Astrocyte (in vitro differentiated cells and primary cell): ENCODE measurements at places on chromosomes 3 and 15. TPM values are rescaled to one million over a fixed set of nuclear protein-coding genes. Genes with fewer than 3 reads are reported as not detected.
A peak's percentile ranks its signal among the peaks of the same experiment; 100 is the strongest.

Gene PTX3
- total RNA-seq = 3.0 and 4.7 TPM in 2 replicates

Gene CELF6
- total RNA-seq = 0.41 TPM in 1 of 2 replicates, not detected in the other

Gene MAP6D1
- 4.6 and 4.8 TPM in 2 replicates for total RNA-seq

Gene CAMKV
- 0.22 and 0.45 TPM in 2 replicates for total RNA-seq

Gene GRK7
- total RNA-seq = not detected in 2 replicates

Gene CHRNB4
- not detected in 2 replicates for total RNA-seq

Gene RAB5A
- 105 and 106 TPM in 2 replicates for total RNA-seq

Gene ECT2
- 14.9 and 16.4 TPM in 2 replicates for total RNA-seq

Gene PLA2G4D
- total RNA-seq = not detected in 2 replicates

Gene POLQ
- 0.82 and 1.3 TPM in 2 replicates for total RNA-seq

Gene KCNMB3
- total RNA-seq = 0.75 and 1.7 TPM in 2 replicates

Gene CHST14
- 25.7 and 26.4 TPM in 2 replicates for total RNA-seq

Gene CLRN1
- total RNA-seq = not detected in 2 replicates

Gene TXNRD3
- 7.6 and 11.1 TPM in 2 replicates for total RNA-seq

Gene PIAS1
- total RNA-seq = 30.2 and 32.0 TPM in 2 replicates

- DNase-seq = peak; percentile 5
Observed at GRCh38 chr3:122993124-122993978, 34.2 kb downstream of the SEMA5B start.

- DNase-seq = no peak
Observed at GRCh38 chr15:48323294-48323693, 7.9 kb upstream of the DUT start.

GRCh38 chr3:185330238-185330637, 32.7 kb upstream of the MAP3K13 start:
- no peak for DNase-seq

- DNase-seq = no peak
Observed at GRCh38 chr15:90432253-90432652, 44.2 kb downstream of the IQGAP1 start.

- no peak for DNase-seq
Observed at GRCh38 chr3:54538346-54538745, 389.5 kb downstream of the LRTM1 start.

GRCh38 chr15:37771465-37771864, 163.0 kb upstream of the TMCO5A start:
- peak; percentile 46 for DNase-seq

- no peak for DNase-seq
Observed at GRCh38 chr3:51657234-51657633, 13.8 kb upstream of the TEX264 start.

GRCh38 chr3:170337420-170337819, 20.1 kb upstream of the SKIL start:
- DNase-seq = no peak

GRCh38 chr15:92170897-92171296, 222.8 kb upstream of the ST8SIA2 start:
- DNase-seq = no peak

GRCh38 chr15:80580536-80581260, 114.4 kb upstream of the ABHD17C start:
- no peak for DNase-seq

GRCh38 chr3:172355836-172356235, 92.4 kb downstream of the GHSR start:
- peak; percentile 89 for DNase-seq

DNA sequence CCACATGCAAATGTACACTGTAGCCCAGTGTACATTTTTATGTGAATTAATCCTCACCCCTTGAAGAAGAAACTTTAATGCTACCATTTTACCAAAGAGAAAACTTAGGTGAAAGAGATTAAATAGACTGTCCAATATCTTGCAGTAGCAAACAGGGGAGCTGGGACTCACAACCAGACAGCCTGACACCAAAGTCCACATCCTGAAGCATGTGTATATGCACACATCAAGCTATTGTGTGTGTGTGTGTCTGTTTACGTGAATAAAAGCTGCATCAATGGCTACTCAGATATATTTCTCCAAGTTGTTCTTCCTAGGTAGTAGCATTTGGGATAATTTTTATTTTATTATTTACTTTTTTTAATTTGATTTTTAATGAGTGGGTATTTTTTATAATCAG, 6.7 kb downstream of the ANO10 start:
- DNase-seq = no peak

GRCh38 chr15:95653361-95653805, 677.1 kb upstream of the NR2F2 start:
- DNase-seq = no peak

DNA sequence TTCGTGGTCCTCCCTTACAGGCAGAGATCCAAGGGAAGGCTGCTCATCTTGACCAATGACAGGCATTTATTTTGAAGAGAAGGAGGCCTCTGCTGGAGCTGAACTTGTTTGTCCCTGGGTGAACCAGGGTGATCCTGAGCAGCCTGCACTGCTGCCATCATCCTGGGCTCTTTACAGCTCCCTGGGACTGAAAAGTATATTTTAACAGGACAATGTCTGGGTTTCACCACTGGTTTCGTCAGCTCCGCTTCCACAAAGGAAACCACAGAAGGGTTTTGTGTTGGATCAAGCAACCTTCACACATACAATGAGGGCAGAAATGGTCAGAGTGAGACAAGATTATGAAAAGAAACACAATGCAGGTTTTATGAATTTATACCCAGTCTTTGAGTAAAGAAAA, 400.7 kb upstream of the TPM1 start:
- no peak for DNase-seq

DNA sequence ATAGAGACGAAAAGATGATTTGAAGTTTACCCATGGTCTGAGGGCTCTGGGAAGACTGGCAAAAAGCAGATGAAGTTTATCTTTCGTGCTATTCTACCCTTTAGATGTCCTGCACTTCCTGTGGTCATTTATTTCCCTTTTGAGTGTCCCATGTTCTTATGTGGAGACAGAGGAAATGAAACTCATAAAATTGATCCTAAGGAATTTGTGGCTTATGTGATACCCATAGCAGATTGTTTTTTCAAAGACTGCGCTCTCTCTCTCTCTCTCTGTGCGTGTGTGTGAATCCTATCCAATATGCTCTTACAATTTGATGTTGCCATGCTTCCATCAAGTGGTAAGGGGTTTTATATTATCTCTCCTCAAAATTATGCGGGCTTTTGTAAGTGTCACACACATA, 607.5 kb upstream of the DPPA4 start:
- DNase-seq = no peak

GRCh38 chr3:129768728-129769127, 124.8 kb downstream of the TMCC1 start:
- DNase-seq = no peak

GRCh38 chr15:96418146-96418545, 87.6 kb downstream of the NR2F2 start:
- no peak for DNase-seq

DNA sequence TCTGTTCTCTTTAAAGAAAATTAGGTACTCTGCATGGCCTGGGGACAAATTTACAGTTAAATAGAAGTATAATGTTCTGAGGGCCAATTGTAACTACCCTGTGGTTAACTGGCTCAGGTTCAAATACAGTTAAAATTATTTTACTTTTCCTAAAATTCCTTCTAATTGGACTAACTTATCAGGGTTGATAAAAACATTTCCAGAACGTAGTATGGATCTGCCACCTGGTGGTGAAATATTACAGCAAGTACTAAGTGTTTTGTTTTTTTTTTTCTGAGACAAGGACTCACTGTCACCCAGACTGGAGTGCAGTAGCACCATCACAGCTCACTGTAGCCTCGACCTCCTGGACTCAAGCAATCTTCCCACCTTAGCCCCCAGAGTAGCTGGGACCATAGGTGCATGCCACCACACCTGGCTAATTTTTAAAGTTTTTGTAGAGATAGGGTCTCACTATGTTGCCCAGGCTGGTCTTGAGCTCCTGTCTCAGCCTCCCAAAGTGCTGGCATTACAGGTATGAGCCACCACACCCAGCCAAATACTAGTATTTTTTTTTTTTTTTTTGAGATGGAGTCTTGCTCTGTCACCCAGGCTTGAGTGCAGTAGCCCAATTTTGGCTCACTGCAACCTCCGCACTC, 29.2 kb downstream of the NEO1 start:
- DNase-seq = peak; percentile 43

- no peak for DNase-seq
Observed at GRCh38 chr3:4846543-4846942, 132.7 kb upstream of the BHLHE40 start.

DNA sequence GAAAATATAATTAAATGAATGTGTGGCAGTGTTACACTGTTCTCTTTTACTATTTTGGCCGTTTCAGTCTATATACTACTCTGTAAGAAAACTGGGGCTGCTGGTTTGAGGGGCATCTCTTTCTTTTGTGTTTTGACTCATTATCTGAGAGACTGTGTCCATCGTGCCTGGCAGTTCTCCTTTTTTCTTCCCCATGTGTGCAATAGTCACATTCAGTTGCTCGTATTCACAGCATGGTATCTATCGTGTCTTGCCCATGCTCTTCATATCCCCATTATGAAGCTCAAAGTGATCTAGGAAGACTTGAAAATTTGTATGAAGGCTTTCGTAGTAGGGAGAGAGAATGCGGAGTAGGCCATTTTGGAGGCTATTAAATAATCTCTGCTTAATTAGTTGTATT, 29.8 kb upstream of the FAH start:
- DNase-seq = no peak

GRCh38 chr3:67715971-67716370, 61.6 kb upstream of the SUCLG2 start:
- peak; percentile 2 for DNase-seq
